Fibroblast of upper back skin (primary cell): ENCODE measurements at places on chromosomes 5 and 9.

- DNase-seq: no peak
These were observed 1.1 kb downstream of the LARP1 start for GRCh38 chr5:154756009-154756867.

DNA sequence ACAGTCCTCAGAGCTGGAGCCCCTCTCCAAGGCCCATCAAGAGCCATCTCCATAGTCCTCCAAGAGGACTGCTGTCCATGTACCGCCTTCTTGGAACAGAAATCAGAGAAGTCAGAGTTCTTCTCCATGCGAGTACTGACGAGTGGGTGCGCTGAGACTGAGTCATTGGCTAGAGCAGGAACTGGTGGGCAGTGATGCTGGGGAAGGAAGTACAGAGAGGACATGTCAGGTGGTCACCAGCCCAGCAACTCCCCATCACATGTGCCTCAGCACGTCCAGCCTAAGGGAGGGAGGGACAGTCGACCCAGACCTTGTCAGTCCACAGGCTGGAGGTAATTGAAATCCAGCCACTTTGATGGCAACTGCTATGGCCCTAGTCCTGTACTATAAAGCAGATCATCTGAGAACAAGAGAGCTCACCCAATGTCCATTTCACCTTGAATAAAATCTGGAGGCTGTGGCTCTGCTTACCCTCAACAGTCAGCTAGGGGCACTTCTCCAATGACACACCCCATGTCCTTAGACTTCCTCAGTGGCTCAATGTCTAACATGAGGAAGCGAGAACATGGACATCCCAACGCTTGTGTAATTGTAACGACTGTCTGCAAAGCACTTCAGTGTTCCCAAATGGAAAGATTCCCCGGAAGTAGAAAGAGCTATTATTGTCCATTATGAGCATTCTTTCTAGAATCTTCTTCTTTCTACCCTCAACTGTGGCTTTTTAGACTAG lies 15.0 kb upstream of the FBP1 start:
- DNase-seq: no peak

DNA sequence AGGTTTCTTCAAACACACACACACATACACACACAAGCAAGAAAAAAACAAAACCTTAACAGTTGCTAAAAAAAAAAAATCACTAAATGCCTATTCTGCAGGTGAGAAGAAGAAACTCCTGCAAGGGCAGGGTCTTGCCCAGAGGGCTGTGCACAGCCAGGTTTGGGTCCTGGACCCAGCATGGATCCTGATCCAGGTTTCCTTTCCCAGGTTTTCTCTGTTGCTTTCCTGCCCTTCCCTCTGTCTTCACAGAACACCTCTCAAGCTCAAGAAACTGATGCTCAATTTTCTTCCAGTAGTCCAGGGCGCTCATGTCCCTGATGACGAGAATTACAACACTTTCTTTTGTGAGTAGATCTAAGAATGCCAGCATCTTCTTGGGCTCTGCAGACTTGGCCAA lies 136.6 kb downstream of the PAX5 start:
- no peak for DNase-seq

- DNase-seq: peak; percentile 94
These were observed 22.2 kb downstream of the BHMT start for GRCh38 chr5:79133657-79134451.

DNA sequence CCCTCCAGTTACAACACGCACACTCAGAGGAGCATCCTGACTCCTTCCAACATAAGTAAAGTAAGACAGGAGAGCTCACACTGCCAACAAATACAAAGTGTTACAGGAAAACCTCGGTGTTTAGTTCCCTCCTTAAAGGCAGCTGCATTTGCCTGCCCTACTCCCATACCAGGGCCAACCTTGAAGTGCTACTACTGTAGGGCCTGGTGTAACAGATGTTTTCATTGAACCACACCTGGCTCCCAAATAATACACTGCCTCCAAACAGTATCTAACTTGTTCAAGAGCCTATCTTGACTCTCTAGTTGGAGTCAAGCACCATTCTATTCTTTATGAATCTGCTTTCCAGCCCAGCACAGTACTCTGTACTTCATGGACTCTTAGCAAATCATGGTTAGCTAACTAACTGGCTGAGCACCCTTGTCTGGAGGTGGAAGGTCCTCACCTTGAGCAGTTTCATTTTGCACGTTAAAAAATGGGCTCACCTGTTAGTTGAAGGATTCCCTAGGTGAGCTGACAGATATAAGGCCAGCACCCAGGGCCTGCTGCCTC lies 34.6 kb downstream of the TTC39B start:
- DNase-seq: no peak

DNA sequence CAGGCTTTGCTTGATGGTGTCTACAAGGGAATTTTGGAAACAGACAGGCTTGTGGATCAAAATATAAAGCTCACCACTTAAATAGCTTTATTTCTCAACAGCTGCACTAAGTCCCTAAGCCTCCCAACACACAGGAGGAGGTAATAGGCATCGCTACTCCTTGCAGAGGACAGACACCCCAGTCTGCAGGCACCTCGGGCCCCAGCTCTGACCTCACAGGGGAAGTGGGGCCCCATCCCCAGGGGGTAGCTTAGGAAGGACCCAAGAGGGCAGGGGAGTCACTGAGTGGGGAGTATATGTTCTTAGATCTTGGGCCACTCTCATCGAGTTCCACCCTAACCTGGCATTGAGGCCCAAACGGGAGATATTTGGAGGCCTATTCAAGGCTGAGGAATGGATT lies 66.7 kb upstream of the XPA start:
- no peak for DNase-seq

- no peak for DNase-seq
These were observed 84.8 kb upstream of the ITGA1 start for GRCh38 chr5:52702877-52703276.

GRCh38 chr9:113708821-113709713 lies 167.0 kb upstream of the ZNF618 start:
- no peak for DNase-seq
